ENCODE measurements at places on chromosomes 1 and 21.

DNA sequence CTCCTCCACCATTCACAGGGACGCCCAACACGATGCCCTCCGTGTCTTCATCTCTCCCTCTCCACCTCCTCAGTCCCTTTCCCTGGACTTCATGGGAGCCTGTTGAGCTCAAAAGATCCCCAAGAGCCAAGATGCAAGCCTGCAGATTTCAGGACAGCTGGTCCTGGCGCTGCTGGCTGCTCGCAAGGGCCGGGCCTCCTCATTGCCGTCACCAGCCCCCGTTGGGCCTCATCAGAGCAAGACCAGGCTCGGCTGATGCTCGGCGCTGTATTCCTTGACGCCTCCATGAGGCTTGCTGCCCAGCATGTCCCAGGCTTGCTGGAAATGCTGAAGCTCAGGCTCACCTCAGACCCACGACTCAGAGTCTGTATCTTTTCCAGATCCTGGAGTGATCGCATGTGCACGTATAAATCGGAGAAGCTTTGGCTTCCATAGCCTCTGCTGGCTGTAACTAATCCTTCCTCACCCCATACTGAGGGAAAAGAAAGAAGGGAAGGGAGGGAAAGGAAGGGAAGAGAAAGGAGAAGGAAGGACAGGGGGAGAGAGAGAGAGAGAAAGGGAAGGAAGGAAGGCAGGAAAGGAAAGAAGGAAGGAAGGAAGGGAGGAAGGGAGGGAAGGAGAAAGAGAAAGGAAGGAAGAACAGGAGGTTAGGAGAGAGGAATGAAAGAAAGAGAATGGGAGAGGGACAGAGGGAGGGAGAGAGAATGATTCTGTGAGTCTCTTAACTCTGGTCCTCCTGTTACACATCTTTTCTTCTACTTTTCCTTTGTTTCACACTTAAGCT lies 94.6 kb downstream of the KCNJ15 start:
- no peak for DNase-seq

DNA sequence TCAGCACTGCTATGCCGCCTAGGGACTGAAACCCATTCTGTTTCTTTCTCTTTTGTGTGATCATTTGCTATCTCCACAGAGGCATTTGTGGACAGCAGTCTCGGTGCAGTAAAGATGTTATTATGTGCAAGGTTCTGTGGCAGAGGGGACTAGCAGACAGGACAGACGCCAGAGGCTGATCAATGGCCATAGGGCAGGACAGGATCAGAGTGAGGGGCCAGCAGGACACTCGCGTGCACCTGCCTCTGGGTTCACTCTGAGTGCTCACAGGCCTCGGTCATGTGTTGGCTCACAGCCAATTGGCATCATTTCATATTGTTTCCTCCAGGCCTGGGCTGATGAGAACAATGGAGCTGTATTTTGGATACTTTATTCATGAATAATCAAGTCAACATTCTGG lies 212.6 kb downstream of the TGFB2 start:
- no peak for DNase-seq

DNA sequence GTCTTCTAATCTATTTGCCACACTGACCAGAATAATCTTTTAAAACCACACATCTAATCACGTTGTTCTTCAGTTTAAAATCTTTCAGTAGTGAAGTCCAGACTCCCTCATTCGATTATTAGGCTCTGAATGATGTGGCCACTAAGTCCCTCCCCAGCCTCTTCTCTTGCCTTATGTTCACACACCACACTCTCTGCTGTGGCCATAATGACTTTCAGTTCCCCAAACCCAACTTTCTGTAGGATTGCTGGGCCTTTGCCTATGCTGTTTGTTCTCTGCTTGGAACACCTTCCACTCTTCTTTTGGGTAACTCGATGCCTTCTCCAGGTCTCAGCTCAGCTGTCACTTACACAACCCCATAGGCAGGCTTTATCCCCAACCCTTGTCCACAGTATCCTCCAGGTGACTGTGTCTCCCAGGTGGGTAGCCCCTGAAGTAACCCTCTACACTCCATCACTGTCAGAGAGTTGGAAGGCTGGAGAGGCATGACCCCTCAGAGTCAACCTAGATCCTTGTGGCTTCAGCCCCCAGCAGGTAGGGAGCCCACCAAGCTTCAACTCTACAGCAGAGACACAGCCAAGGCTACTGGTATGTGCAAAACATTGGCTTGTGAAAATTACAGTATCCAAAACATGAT lies 8.4 kb upstream of the SLC37A1 start:
- no peak for DNase-seq

DNA sequence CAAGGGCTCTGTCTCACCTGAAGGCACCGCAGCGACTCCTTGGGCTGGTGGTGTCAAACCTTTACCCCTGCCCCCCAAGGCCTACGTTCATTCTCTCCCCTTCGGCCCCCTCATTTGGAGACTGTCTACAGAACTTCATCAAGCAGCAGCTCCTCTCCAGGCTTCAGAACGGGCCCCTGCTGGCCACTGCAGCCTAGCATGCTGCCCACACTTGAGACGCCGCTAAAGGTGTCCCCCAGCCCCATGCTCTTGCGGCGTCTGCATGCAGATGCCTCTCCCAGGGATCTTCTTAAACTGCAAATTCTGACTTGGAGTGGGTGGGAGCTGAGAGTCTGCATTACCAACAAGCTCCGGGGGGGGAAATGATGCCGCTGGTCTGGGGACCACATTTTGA lies 104.2 kb downstream of the PRDM2 start:
- no peak for DNase-seq

GRCh38 chr1:179599623-179600249 lies 8.1 kb downstream of the TDRD5 start:
- no peak for DNase-seq

DNA sequence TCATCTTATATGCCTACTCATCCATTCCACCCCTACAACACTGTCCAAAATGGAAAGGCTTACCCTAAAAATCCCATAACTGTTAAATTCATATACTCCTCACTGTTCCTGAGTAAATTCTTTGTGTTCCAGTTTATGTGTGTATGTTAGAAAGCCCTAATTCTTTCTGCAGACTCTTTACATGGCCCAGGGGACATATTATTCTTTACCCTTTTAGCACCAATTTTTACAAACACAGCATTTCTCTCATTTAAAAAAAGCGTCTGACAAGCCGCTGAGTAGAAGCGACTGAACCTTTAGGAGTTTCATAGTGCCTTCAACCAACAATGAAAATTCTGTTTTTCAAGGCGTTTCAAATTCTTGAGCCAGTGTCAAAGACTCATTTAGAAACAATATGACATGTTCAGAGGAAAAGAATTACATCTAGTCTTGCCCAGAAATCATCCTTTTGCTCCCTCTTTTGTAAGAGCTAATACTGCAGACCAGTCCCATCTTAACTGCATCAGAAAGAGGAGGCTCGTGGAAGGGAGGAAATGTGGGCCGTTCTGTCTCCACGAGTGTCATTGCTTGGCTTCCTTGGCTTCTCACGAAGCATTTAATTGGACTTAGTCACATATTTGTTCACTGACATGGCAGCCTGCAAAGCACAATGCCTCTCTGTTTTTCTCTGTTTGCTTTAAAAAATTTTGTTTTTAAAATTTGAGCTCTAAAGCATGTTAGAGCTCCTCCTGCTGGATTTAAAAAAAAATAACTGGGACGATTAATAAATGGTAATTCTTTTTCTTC lies 21.3 kb upstream of the C1orf105 start:
- no peak for DNase-seq

GRCh38 chr1:5661196-5662085 lies 330.8 kb downstream of the NPHP4 start:
- DNase-seq = no peak

GRCh38 chr1:234976861-234977680 lies 151.6 kb downstream of the TOMM20 start:
- no peak for DNase-seq

DNA sequence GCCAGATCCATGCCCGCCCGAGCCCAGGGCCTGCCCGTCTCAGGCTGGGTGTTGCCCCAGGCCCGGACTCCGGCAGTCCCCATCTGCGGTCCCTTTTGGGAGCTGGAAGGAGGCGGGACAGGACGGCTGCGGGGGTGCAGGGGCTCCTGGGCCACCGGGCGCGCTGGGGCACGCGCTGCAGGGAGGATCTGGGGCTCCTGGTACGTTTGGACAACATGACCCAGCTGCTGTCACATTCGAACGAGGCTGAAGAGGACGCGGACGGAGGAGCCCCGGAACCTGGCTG lies 6.6 kb upstream of the CALML6 start:
- no peak for DNase-seq

GRCh38 chr1:92117526-92117925 lies 37.4 kb downstream of the BTBD8 start:
- no peak for DNase-seq

DNA sequence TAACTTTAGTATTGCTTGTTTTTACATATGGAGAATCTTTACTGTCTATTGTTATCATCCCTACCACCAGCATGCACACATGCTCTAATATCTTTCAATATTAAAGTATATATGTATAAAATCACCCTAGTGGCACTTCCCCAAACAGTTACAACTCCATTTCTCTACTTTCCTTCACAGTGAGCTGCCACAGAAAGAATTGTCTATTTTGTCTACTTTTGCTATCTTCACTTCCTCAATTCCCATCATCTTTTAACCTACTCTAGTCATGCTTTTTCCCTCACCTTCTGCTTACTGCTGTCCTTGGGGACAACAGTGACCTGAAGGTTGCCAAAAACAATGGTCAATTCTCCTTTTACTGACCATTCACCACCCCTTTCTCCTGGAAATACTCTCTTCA lies 59.2 kb downstream of the VCAM1 start:
- no peak for DNase-seq

- DNase-seq = no peak
Observed at GRCh38 chr1:155946633-155947219, 5.3 kb downstream of the RXFP4 start.

DNA sequence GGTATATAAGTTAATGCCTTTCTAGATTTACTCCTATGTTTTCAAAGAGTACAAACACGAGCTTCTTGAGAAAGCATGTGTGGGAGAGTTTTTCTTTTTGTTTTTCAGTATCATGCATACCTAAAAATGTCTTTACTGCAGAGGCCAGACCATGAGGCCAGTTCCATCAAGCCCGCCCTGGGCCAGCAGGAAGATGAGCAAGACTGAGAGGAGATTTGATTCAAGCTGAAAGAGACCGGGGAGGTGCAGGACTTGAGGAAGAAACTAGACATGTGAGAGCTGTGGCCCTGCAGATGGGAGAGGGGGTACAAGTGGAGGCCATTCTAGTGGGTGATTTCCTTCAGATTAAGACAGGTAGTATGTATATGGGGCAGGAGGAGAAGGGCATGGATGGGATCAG lies 33.4 kb upstream of the NTPCR start:
- DNase-seq = no peak

DNA sequence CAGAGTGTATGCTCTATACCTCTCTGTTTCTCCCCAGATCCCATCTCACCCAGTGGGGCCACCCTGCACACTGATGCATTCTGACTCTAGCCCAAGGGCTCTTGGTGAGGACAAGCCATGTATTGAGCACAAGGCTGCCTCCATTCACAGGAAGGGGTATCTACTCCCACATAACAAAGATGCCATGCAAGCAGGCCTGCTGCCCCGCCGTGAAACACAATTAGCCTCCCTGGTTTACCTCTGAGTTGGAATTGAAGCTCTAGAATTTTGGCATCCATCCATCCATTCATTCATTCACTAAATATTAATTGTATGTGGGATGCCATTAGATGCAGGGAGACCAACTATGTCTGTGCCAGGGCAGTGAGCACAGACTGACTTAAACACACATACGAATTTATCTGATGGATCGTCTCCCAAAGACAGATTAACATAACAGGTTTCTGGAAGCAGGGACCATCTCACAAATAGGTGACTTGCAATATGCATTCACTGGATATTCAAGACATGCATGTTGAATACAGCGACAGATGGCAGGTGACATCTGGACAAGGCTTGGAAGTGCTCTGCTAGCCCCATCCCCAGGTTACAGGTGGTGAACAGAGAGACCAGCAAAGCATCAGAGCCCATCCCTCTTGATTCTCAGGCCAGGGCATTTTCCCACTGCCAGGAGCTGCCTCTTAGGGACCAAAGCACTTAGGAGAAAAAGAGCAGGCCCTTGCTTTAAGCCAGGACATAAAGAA lies 34.3 kb downstream of the TRABD2B start:
- no peak for DNase-seq

DNA sequence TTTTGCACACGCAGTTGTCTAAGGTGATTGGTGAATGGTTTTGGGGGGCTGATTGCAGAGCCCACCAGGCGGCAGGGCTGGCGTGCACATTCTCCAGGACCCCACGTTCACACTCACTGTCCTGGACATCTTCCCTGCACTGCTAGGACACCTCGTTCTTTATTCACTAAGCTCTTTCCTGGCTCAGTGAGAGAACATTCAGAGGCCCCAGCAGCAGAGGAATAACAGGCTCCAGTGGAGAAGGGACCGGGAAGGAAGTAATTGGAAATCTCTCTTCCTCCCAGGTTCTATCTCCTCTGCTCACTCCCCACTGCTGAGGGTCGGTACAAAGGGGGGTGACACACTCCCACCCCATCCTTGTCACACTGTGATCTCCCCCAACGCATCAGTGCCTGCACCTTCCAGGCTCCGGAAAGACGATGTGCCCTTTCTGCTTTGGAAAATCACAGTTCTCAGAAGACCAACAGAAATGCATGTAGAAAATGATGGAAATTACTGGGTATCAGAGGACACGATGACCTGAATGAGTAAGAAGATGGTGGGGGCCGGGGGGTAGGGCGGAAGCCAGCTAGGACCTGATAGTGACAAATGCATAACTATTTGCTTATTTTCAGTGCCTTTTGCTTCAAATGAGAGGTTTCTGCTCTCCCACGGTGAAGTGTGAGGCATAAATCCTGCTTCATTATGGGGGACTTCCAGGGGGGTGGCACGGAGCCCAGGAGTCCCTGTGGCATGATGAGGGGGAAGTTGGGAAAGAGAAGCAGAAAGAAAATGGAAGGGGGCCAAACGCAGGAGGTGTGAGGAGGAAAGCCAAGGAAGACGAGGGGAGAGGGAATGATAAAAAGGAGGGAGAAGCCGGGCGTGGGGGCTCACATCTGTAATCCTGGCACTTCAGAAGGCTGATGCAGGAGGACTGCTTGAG lies 25.2 kb upstream of the KIF26B start:
- DNase-seq = no peak

DNA sequence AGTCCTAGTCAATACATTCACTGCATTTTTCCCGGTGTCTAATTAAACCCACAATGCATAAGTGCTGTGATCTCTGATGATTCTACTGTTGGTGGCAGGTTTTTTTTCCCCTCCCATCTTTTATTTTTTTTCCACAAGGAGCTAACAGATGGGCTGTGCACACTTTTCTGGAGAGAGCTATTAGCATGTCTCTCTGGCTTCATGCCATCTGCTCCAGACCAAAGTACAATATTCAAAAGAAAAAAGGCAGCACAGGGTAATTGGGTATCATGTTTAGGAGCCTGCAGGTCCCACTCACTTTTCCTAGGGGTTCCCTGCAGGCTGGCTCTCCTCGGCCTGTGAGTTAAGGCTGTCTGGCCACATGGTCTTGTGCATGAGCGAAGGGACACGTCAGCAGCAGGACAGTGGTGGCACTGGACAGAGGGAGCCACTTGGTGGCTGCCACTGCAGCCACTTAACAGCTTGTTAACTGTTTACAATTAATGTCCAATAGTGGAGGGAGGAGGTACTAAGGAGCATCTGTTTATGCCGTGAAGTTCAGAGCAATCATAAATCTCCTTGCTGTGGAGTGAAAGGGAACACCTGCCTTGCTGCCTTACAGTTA lies 53.5 kb upstream of the C8B start:
- DNase-seq = no peak
